Mucosa of gallbladder (tissue), 1 donor: ENCODE measurements at places on chromosomes 2 and 18. TPM values are rescaled to one million over a fixed set of nuclear protein-coding genes. Genes with fewer than 3 reads are reported as not detected.

The LOXL3 gene
- total RNA-seq, result 15.9 TPM

The NIFK gene
- 27.8 TPM for total RNA-seq

The ALKAL2 gene
- 69.5 TPM for total RNA-seq

The BOLL gene
- not detected for total RNA-seq

The TUBB8B gene
- total RNA-seq, result not detected

The NT5C1B gene
- not detected for total RNA-seq

The WDR43 gene
- 27.6 TPM for total RNA-seq

GRCh38 chr2:40265602-40266001 lies 186.3 kb downstream of the SLC8A1 start:
- no peak for DNase-seq

- DNase-seq, result no peak
Measured at GRCh38 chr18:50729376-50729775, 90.4 kb downstream of the MRO start.

- no peak for DNase-seq
Measured at GRCh38 chr2:177247693-177248262, 16.7 kb downstream of the NFE2L2 start.

DNA sequence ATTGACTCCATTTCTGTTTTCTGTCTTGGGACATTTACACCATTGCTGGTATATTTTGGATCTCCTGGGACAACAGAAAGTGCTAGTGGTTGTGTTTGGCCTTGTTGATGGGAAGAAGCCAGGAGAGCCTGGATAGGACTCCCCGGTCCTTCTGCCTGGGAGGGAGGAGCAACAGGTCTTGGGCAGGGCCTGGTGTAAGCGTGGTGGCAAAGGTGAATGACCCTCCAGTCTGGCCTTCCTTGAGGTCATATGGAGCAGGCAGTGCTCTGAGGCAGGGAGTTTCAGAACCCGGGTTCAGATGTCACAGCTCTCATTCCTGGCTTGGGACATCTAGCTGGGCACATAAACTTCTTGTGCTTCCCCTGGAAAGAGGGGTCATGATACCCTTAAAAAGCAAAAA lies 56.0 kb upstream of the RBM44 start:
- no peak for DNase-seq

DNA sequence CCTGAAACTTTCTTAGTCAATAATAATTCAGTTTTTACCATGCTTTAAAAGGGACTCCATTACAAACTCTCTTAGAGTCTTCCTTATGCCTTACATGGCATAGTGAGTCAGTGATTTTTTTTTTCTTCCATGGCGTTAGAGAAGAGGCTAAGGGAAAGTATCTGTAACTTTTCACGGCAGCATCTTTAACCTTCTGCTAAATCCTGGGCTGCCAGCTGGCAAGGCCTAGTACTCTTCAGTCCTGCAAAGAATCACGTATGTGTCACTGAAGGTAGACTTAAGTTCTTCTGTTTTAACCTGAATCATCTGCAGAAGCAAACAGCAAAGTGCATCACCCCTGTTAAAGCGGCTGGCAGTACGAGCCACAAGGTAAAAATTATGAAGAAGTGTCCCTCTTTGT lies 286.3 kb upstream of the FN1 start:
- no peak for DNase-seq

DNA sequence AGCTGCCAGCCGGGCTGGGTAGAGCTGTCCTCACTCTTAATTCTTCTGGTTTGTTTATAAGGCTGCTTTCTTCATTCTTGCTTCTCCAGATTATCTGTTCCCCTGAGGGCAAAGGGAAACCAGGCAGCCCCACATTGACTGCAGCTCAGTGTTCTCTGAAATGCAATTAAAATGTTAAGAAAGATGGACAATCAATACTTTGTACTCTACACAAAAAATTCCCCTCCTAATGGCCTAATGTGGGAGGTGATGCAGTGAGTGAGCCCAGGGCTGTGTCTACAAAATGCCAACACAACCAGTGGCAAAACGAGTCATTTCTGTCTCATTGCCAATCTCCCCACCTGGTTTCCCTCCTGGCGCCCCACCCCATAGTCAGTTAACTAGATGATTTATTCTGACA lies 541.7 kb upstream of the RAB6C start:
- DNase-seq, result no peak

- DNase-seq, result no peak
Measured at GRCh38 chr2:64786343-64787018, 132.8 kb upstream of the SERTAD2 start.

DNA sequence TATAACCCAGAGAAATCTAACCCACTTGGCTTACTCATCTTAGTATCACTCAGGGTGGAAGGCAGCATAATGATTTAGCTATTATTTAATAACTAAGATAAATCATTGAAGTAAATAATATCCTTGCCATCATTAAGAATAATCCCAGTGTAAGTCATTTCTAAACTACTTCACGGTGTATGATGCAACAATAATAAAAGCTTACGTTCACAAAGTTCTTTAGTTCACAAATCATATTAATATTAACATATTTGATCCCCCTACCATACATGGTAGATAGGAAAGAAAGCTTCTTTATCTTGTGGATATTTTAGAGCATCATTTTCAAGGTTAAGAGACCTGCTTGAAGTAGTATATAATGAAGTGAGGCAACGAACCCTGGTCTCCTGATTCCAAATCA lies 401.0 kb downstream of the NCKAP5 start:
- no peak for DNase-seq

- DNase-seq, result no peak
Measured at GRCh38 chr2:223604231-223604630, 2.1 kb upstream of the SCG2 start.

DNA sequence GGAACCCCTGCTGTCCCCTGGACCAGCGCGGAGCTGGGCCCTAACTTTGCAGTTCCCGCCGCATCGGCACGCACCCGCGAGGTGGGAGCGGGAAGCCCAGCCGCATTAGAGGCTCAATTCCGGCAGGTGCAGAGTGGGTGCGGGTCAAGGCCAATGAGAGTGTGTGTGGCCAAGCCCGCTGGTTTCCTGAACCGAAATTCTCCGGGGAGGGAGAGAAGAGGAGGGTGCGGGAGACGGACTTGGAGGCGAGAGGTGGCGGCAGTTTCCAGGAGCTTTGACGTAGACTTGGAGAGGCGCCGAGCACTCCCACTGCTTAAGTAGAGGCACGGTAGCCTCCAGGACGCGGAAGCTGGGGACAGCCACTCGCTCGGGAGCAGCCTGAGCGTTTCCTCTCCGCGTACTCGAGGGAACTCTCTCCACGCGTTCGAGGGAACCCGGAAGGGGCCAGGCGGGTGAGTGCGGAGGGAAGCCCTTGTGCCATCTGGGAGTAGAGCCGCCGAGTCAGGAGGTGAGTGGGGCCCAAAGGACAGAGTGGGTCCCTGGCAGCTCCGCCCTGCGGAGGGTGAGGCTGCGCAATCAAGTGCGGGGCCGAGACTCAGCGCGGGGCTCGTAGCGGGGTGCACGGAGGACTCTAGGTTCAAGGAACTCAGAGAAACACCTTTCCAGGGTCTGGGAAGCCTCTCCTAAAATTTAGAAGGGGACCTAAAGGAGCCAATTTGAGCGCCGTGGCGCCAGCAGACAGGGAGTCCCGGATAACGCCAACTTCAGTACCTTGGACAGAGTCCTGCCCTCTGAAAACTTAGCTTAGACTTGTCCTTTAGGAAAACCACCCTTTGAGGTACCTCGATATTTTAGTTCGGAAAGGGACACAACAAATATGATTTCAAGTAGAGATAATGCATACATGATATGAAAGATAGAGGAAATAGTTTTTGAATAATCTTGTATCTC lies at the start of gene FAM237A:
Gene FAM237A (plus strand): TSS at position 413 of the 951 bp plus-strand sequence. CDS start 1,750 bp downstream, outside the sequence.
- peak; percentile 37 for DNase-seq

- no peak for DNase-seq
Measured at GRCh38 chr2:20882466-20883170, 59.7 kb upstream of the LDAH start.

- DNase-seq, result peak; percentile 46
Measured at GRCh38 chr2:46818141-46818621, 97.4 kb downstream of the MCFD2 start.

DNA sequence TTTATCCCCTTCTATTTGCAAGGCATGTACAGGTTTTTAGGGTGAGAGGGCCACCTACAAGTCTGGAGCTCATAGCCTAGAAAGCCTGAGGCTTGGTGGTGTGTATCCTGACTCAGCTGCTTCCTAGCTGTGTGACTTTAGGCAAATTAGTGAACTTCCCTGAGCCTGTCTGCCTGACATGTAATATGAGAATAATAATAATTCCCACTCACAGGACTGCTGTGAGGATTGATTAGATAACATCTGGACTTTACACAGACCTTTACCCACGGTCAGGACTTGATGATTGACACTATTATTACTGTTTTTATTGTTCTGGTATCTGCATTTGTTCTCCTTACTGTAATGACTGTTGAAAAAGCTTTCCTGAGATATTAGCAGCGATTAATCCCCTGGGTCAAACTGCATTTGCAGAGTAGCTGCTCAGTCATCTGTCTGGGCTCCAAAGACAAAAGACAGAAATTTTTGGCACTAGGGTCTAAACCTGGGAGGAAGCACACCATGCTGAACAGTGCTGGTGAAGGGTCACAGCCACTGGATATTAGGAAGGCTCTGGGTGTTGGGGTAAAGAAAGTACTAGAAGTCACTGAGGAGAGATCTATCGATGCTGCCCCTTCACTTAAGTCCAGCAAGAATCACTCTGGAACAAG lies 276.5 kb upstream of the FN1 start:
- no peak for DNase-seq

- no peak for DNase-seq
Measured at GRCh38 chr18:13877157-13877556, 38.2 kb downstream of the MC2R start.

GRCh38 chr2:113686537-113686936 lies 59.5 kb downstream of the RABL2A start:
- DNase-seq, result no peak

DNA sequence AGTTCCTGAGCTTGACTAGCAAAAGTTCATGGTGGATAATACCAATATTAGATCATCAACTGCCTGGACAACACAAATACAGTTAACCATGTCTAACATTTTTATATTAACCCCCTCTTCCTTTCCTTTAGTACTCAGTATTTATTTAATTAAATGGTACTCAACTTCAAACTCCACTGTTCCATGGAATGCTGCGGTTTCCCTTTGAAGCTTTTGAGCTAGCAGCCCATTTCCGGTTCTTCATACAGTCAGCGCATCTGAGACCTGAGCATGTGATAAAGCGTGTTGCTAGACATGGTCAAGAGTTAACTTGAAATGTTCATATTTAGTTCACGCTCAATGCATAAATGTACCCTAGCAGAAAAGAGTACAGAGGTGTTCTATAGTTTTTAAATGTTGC lies 278.4 kb downstream of the ALPK2 start:
- DNase-seq, result no peak

- no peak for DNase-seq
Measured at GRCh38 chr2:143607231-143608062, 478.2 kb downstream of the ARHGAP15 start.

DNA sequence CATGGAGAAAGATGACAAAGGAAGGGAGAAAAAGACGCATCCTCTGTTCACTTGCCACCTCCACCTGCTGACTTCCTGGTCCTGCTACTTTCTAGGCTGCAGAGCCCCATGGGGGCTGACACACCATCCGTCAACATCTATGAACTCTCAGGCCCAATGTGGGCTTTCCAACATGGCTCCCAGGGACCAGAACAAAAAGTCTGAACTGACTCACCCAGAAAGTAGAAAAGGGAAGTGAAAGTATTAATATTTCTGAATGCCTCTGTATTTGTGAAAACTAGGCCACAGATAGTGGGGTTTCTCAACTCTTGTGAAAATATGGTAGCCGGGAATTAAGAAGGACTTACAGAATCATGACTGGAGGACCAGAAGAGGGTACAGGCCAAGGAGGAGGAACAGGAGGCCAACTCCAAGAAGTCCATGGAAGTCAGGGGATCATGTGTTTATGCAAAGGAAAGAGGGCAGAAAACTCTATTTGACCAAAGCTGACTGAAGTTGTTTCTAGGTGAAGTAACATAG lies 123.1 kb upstream of the CAB39 start:
- no peak for DNase-seq

DNA sequence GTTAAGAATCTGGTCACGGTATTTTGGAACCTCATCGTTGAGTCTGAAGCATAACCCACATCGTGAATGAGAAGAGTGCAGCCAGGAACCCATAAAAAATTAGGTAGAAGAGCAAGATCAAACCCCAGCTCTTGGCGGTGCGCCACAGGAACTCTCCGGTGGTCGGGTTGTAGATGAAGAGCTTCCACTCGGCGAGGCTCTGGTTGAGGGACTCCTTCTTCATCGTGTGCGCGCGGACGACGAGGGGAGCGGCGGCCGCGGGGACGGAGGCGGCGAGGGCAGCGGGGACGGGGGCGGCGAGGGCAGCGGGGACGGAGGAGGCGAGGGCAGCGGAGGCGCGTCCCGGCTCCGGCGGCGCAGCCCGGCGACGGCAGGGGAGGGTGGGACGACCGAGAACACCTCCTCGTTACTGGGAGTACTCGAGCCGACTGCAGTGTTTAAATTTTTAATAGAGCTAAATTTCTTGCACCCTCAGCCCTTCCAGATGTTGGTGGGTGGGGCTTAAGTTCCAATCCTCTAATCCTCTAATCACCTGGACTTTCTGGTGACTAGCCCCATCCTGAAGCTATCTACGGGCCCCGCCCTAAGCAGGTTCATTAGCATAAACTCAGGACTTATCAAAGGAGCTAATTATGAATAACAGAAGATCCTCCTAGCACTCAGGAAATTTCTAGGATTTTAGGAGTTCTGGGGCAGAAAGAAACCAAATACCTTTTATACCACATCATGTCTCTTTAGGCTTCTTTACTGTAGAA lies 20.4 kb upstream of the PAPOLG start:
- DNase-seq, result no peak

DNA sequence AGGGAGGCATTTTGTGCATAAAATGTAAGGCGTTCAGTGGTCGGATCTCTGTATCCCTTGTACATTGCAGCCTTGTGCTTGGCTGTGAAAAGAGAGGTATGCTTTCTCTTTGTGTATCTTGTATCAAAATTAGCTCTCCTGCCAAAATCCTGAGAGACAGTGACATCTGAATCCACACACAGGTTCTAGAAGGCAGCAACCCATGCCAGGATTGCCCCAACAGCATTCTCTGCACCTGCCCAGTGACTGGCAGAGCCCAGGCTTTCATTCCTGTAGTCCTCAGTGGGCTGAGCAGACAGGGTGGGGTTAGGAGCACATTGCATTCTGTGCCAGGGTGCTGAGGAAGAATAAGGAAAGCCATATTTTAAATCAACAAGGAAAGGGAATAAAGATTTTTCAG lies 740.3 kb upstream of the RAB6C start:
- no peak for DNase-seq

DNA sequence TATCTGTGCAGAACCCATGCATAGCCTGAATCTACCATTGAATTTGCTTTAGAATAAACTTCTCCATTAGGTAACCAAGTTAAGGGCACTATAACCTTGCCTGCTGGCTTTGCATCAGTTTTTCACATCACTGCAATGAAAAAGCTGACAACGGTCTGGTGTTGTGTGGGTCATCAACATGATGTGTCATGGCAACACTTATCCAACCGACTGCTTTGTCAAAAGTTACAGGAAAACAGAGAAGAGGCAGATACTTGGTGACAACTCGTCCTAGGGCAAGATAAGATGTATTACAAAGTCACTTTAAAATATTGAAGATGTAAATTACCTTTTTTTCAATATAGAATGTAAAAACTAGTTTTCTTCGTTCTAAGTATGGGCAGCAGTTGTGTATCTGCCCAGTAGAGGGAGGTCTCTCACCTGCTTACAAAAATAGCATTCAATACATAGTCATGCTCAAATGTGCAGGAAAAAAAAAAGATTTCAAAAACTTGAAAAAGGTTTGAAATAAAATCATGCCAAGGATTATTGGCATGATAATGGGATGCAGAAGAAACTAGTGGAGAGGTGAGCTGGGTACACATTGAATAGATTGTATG lies 96.3 kb downstream of the EVA1A start:
- DNase-seq, result no peak

- DNase-seq, result peak; percentile 49
Measured at GRCh38 chr2:233404222-233404621, 49.9 kb downstream of the DGKD start.
